WERI-Rb-1 (cell line): ENCODE measurements at places on chromosomes 3 and 15.

DNA sequence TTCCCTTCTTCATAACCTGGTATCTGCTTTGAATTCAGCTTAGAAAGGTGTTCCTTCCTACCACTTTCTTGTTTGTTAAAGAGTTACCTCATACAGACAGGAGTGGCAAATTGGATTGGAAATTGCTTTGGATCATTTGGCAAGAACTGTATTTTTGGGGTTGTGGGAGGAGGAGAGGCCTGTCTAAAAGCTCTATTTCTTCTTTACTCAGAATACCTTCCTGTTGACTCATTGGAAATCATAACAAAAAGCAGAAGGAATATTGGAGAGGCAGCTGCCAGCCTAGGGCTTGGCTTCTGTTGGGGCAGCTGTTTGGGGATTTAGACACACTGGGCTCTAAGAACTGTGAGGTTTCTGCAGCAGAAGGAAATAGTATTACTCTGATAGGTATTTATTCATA is 14.2 kb downstream of the IQGAP1 start:
- no peak for DNase-seq

DNA sequence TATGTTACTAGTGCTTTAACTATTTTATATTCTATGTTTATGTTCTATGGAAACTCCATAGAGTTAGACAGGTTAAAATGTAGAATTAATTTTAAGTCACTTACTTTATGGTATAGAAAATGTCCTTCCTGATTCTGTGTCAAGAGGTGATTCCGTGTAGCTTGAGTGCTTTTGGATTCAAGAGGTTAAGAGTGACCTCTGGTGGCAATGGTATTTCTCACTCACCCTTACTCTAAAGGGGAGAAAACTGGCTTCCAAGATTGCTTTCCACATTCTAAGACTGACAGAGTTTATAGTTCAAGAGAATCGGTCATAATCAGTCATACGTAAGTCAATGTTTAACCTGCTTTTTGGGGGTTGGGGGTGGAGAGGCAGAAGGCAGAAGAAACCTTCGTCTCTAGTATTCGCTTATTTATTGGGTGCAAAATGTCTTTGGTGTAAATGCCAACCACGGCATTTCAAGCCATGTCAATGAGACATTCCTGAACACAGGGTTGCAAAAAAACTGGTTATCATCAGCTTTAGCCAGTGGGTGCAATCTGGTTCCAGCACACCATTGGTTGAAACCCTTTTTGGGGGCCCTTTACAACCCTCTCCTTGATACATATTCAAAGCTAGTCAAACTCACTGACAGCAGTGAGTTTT is 92.0 kb upstream of the VGLL3 start:
- DNase-seq = peak; percentile 25

GRCh38 chr15:64895285-64896065 is 16.2 kb upstream of the ANKDD1A start:
- DNase-seq = no peak

GRCh38 chr3:13497386-13497785 is 17.3 kb downstream of the HDAC11 start:
- DNase-seq = no peak

- no peak for DNase-seq
Observed at GRCh38 chr3:107271787-107272387, 105.4 kb upstream of the CCDC54 start.

GRCh38 chr15:83491486-83491885 is 44.3 kb downstream of the SH3GL3 start:
- DNase-seq = no peak

GRCh38 chr3:70658513-70659310 is 346.3 kb upstream of the MDFIC2 start:
- DNase-seq = no peak
